ENCODE measurements at places on chromosomes 12 and 14. TPM values are rescaled to one million over a fixed set of nuclear protein-coding genes. Genes with fewer than 3 reads are reported as not detected.

ZNF385A gene
- 1.3 TPM for total RNA-seq

LRRC43 gene
- total RNA-seq, result 0.76 TPM

GRCh38 chr12:3041558-3042164, 35.5 kb upstream of the TSPAN9 start:
- no peaks in the 10 kb centered on the region for H3K36me3 ChIP-seq
- peak; percentile 74 for DNase-seq
- no peak overlapping the region for H3K27ac ChIP-seq
- H3K4me1 ChIP-seq, result no peaks in the 10 kb centered on the region
- H3K27me3 ChIP-seq, result peaks cover 24% of the 10 kb centered on the region

KLRF1 gene
- not detected for total RNA-seq

DNA sequence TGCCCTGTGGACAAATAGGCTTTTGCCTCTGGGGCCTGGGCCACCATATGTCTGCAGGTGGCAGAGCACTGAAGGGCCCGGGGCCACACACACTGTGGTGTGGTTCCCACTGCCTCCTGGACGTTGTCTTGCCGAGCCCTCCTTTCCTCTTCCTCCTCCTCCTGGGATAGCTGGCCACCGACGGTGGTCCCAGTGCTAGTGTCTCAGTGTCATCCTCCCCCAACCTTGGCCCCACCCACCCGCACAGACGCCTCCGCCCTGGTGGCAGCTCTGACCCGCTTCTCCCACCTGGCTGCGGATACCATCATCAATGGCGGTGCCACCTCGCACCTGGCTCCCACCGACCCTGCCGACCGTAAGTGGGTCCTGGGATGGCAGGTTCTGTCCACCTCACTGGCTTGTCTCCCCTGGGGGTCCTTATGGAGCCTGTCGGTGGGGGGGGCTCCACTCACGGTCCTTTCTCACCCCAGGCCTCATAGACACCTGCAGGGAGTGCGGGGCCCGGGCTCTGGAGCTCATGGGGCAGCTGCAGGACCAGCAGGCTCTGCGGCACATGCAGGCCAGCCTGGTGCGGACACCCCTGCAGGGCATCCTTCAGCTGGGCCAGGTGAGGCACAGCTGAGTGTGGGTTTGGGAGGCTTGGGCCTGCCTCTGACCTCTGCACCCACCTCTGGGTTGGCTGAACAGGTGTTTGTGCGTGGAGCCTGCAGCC, 23.5 kb downstream of the HIP1R start:
- H3K4me3 ChIP-seq, result no peak overlapping the region
- no peak overlapping the region for H3K27ac ChIP-seq
- no peaks in the 10 kb centered on the region for H3K4me1 ChIP-seq
- peaks cover 2% of the 10 kb centered on the region for H3K36me3 ChIP-seq
- no peak for DNase-seq

DNA sequence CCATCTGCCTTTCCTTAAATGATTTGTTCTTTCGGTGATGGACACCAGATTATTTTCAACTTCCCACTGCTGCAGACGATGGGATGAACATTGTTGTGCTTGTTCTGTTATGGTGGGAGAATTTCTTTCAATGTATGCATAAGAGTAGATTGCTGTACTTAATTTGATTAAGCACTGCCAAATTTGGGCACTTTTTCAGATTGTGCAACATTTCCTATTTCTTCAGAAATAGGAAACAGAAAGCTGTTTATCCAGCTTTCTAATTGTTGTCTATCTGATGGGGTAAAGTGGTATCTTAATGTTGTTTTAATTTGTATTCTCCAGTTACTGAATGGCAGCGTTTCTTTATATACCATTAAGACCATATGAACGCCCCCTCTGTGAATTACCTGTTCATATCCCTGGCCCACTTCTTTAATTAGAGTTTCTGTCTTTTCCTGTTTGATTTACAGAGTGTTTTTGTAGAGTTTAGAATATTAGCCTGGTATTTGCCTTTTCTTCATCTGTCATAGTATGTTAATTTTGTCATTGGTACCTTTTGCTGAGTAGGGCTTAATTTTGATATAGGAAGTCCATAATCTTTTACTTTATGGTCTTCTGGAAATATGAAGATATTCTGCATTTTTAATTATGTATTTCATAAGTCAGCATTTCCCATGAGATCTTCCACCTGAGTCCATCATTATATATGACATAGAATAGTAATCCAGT, 59.6 kb downstream of the DIP2B start:
- no peak for DNase-seq
- no peaks in the 10 kb centered on the region for H3K36me3 ChIP-seq
- no peak overlapping the region for H3K27ac ChIP-seq
- no peak overlapping the region for H3K4me3 ChIP-seq
- H3K4me1 ChIP-seq, result peaks cover 47% of the 10 kb centered on the region

- no peak overlapping the region for H3K4me3 ChIP-seq
- H3K27ac ChIP-seq, result no peak overlapping the region
- H3K27me3 ChIP-seq, result peaks cover 3% of the 10 kb centered on the region
- no peaks in the 10 kb centered on the region for H3K36me3 ChIP-seq
These were observed 47.6 kb downstream of the PHETA1 start for GRCh38 chr12:111321317-111321716.

DNA sequence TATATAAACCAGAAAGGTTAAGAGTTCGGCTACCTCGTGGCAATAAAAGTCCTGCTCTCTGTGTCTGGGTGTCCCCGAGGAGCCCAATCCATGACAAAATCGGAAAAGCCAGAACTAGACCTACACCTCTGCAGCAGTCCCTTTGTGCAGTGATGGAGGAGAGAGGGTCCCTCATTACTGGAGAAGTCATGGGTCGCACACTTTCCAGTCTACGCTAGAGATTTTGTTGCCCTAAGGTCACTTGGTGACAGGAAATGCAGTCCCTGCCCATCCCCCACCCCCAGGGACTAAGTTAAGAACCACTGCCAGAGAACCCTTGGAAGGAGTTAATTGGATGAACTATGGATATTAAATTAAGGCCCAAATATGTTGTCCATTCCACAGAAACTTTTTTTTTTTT, 104.4 kb upstream of the ATF7IP start:
- H3K36me3 ChIP-seq, result peaks cover 8% of the 10 kb centered on the region
- no peak overlapping the region for H3K27ac ChIP-seq
- H3K27me3 ChIP-seq, result no peaks in the 10 kb centered on the region
- peaks cover 32% of the 10 kb centered on the region for H3K4me1 ChIP-seq
- H3K4me3 ChIP-seq, result no peak overlapping the region

DNA sequence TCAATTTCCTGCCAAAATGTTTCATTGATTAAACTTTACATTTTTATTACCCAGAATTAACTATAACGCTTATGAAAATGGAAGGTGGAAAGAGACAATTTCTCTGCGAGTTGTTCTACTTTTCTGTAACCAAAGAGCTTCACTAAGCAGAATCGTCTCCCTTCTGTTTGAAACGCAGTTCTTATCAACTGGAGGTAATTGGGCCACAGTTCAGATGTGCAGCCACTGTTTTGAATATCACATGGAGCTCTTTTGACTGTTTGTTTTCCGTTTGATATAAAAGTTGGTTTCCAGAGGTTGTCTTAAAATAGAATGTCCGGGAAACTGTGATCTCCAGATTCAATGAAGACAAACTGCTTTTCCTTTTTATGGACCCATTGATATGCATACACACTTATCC, 183.3 kb upstream of the SEL1L start:
- H3K36me3 ChIP-seq, result no peaks in the 10 kb centered on the region
- H3K4me1 ChIP-seq, result no peaks in the 10 kb centered on the region

DNA sequence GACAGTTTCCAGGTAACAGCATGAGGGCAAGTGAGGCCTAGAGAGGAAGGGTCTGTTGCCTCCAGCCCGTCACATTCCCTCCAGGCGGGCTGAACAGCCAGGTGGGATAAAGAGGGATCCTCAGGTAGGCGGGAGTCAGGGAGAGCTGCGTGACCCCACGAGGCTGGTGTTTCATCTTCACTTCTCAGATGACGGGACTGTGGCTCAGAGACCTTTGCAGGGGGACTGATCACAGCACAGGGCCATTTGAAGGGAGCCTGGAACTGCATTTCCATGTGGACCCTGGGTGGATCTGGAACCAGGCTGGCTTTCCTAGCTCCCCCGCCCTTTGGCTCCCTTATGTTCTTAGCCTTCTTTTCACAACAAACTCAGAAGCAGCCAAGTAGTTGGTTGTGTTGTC, 37.4 kb downstream of the SH2B3 start:
- H3K4me1 ChIP-seq, result peaks cover 85% of the 10 kb centered on the region
- H3K4me3 ChIP-seq, result no peak overlapping the region
- H3K27ac ChIP-seq, result peak overlapping the region; percentile 77
- DNase-seq, result no peak

CBLN3 gene
- total RNA-seq, result 9.3 TPM

DNA sequence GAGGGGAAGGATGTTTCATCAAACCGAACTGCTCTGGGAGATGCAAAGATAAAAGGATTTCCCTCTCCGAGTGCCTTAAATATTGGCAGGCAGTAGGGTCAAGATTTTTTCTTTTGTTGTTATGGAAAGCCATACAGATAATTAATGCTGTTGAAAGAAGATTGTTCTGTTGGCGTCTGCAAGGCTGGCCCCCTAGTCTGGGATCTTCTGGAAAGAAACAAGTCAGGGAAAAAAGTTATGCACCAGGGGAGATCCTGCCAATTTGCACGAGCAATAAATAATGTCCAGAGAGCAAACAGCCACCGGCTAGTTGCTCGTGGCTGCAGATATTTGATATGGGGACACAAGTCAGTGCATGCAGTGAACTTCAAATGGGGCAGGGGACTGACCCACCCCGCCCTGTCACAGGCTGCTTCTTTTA, 202.1 kb upstream of the MYL2 start:
- no peak overlapping the region for H3K27ac ChIP-seq
- peaks cover 1% of the 10 kb centered on the region for H3K27me3 ChIP-seq
- H3K4me1 ChIP-seq, result no peaks in the 10 kb centered on the region
- H3K4me3 ChIP-seq, result no peak overlapping the region

YBX3 gene
- 96.2 TPM for total RNA-seq

- no peaks in the 10 kb centered on the region for H3K36me3 ChIP-seq
- DNase-seq, result no peak
- no peaks in the 10 kb centered on the region for H3K4me1 ChIP-seq
- H3K4me3 ChIP-seq, result no peak overlapping the region
These were observed 8.3 kb downstream of the PTPRB start for GRCh38 chr12:70628701-70629480.

CKAP4 gene
- total RNA-seq, result 18.5 TPM

GRCh38 chr14:106094654-106095189, 568.3 kb downstream of the TMEM121 start:
- no peak overlapping the region for H3K27ac ChIP-seq
- H3K36me3 ChIP-seq, result no peaks in the 10 kb centered on the region
- peak; percentile 89 for DNase-seq
- H3K4me1 ChIP-seq, result no peaks in the 10 kb centered on the region

GRCh38 chr12:18898470-18898869, 160.6 kb downstream of the CAPZA3 start:
- no peaks in the 10 kb centered on the region for H3K4me1 ChIP-seq
- no peak for DNase-seq
- no peak overlapping the region for H3K27ac ChIP-seq
- no peak overlapping the region for H3K4me3 ChIP-seq
- no peaks in the 10 kb centered on the region for H3K36me3 ChIP-seq

MDGA2 gene
- total RNA-seq, result not detected

DNA sequence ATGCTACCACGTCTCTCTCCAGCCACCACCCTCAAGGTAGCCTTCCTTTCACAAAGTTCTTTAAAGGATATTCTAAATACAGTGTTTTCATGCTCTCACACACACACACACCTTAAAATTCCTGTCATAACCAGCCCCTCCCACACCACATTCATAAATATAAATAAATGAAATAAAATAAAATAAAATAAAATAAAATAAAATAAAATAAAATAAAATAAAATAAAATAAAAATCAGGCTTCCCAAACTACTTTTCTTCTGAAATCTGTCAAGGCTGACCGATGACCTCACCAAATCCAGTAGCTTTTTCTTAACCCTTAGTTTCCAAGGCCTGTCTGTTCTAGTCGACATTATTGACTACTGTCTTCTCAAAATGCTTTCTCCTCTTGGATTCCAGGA, 378.4 kb downstream of the SEC23A start:
- no peaks in the 10 kb centered on the region for H3K36me3 ChIP-seq
- H3K27me3 ChIP-seq, result no peaks in the 10 kb centered on the region
- no peak for DNase-seq
- H3K4me3 ChIP-seq, result no peak overlapping the region
- no peak overlapping the region for H3K27ac ChIP-seq

DNA sequence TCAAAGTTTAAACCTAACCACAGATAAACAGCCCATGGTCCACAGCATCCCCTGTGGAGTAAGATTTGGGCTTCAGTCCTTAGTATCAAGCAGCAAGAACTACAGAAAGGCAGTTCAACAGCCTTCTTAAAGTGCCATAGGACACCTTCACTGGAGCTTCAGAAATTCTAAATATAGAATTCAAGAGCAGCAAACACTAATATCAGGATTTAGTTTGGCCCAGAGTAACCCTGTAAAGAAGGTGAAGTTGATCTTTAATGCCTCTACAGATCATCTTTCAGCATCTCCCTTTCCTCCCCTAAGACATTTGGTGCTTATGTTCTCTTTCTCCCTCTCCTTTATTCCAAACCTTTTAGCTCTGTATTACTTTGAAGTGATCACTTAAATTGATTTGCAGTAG, 59.5 kb upstream of the ARHGAP5 start:
- no peak overlapping the region for H3K27ac ChIP-seq
- no peaks in the 10 kb centered on the region for H3K27me3 ChIP-seq
- H3K4me1 ChIP-seq, result no peaks in the 10 kb centered on the region
- H3K4me3 ChIP-seq, result no peak overlapping the region
- no peaks in the 10 kb centered on the region for H3K36me3 ChIP-seq
- no peak for DNase-seq

- DNase-seq, result peak; percentile 78
- H3K4me1 ChIP-seq, result peaks cover 15% of the 10 kb centered on the region
- H3K27ac ChIP-seq, result peak overlapping the region; percentile 80
- no peaks in the 10 kb centered on the region for H3K36me3 ChIP-seq
These were observed 21.9 kb upstream of the PTGR2 start for GRCh38 chr14:73829526-73830431.

DNA sequence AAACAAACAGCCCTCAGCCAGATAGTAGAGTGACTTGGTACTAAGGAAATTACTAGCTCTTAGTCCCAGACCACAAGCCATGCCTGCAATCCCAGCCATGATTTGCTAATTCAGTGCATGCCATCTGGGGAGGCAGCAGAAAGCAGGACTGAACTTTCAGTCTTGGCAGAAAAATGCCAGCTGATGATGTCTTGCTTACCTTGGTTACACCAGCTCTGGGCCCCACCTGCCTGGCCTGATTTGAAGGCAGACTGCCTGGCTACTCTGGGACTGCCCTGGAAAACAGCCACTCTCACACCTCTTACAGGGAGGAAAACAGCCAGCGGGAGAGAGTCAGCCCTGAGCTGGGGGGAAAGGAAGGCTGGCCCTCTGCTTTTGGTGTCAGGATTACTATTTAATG, 4.6 kb upstream of the UNC119B start:
- H3K27ac ChIP-seq, result no peak overlapping the region
- peaks cover 5% of the 10 kb centered on the region for H3K4me1 ChIP-seq
- no peaks in the 10 kb centered on the region for H3K27me3 ChIP-seq
- H3K4me3 ChIP-seq, result no peak overlapping the region
- DNase-seq, result no peak

CMA1 gene
- total RNA-seq, result not detected

TIMELESS gene
- total RNA-seq, result 60.1 TPM

Data from activated CD4-positive, alpha-beta memory T cell treated with anti-CD3 and anti-CD28 coated beads for 36 hours (primary cell).